ENCODE measurements at places on chromosomes 1 and 21.

- DNase-seq, result no peak
Measured at GRCh38 chr21:14842601-14843000, 222.2 kb downstream of the NRIP1 start.

GRCh38 chr1:62356257-62356835, 37.1 kb upstream of the KANK4 start:
- DNase-seq, result no peak

GRCh38 chr1:56258371-56258770, 321.0 kb downstream of the PLPP3 start:
- no peak for DNase-seq

DNA sequence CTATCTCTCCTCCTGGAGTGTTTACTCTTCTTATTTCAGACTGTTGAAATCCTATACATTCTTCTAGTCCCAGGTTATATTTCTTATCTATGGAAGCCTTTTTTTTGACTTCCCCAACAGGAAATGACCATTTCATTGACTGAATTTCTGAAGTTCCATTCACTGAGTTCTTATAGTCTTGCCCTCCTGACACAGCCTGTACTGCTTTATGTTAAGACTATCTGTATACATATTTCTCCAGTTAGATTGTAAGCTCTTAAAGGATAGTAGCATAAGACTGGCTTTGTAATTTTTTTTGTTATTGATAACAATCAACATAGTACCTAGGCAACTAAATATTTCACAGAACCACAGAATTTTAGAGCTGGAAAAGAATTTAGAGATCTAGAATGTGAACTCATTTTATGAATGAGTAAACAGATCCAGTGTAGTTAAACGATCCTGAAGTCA, 14.9 kb upstream of the MACF1 start:
- DNase-seq, result no peak

- DNase-seq, result no peak
Measured at GRCh38 chr1:61757950-61758349, 15.7 kb downstream of the PATJ start.

DNA sequence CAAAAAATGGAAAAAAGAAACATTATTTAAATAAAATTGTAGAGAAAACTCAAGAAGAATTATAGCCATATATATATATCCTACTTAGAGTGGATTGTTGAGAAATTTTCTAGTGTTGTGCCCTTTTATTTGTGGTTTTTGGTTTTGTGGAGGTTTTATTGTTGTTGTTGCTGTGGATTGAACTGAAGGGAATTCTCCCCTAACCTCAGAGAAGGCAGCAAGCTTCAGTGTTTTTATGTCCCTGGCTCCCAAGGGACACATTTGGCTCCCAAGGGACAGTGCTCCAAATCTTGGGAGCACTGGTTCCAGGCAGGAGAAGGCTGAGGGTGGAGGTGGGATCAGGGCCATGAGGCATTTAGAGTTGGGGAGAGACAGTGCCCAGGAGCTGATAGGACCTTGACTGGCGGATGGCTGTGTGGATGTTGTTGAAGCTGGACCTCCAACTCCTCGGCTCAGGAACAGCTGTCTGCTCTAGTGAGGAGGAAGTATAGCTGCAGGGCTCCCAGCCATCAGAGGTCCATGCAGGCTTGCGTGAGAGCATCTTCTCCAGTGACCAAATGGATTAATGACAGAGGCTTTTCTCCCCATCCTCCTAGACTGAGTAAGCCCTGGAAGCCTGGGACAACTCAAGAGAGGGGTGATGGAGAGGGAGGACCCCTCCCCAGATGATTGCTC, 100.5 kb downstream of the TEX35 start:
- no peak for DNase-seq

DNA sequence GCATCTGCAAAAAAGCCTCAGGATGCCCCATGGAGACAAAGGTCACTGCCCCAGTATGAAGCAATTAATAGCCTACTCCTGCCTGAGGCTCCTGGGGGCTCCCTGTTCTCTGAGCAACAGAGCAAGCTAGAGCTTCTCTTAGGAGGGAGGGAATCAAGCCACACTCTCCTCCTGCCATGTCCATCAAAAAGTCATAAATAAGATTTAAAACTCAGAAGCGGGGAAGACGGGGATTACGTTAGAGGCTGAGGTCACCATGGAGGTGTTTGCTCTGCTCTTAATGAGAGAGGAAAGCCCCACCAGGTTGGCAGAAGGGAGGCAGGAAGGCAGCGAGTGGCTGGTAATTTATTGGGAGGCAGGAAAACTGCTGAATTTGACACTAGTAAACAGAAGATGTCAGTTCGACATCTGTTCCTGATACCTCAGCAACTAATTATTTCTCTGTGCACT, 98.4 kb upstream of the TNR start:
- DNase-seq, result no peak

GRCh38 chr1:29732453-29732852, 496.1 kb downstream of the PTPRU start:
- DNase-seq, result no peak

- DNase-seq, result no peak
Measured at GRCh38 chr1:63448731-63449246, 74.2 kb downstream of the ITGB3BP start.

DNA sequence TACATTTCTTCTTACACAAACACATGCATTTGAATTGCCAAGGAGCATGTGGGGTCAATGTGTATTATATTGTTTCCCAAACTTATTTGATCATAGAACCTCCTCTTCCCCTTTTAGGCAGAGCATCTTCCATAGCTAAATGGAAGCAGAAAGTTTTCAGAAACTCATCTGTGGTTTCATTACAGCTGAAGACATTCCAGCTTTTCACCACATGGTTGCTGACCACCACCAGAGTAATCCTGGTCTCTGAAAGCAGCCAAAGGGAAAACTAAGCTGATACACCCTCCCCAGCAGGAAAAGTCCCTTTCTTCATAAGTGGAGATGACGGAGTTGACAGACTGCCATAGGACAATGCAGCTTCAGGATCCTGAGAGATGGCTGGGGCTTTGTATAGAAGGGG, 30.2 kb upstream of the OTUD3 start:
- no peak for DNase-seq

DNA sequence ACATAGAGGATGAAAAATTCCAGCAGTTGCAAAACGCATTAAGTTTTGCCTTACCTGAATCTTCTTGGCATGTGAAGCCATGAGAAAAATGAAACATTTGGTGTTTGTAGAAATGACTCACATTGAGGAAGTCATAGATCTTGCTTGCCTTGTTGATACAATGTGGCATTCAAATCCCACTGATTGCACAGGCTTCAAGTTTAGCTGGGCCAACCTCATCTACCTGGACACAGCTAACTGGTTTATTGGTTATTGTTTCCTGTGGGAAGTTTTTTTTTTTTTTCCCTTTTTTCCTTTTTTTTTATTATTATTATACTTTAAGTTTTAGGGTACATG, 168.9 kb upstream of the C21orf91 start:
- DNase-seq, result no peak

GRCh38 chr1:243558576-243558975, 291.5 kb downstream of the AKT3 start:
- DNase-seq, result no peak

DNA sequence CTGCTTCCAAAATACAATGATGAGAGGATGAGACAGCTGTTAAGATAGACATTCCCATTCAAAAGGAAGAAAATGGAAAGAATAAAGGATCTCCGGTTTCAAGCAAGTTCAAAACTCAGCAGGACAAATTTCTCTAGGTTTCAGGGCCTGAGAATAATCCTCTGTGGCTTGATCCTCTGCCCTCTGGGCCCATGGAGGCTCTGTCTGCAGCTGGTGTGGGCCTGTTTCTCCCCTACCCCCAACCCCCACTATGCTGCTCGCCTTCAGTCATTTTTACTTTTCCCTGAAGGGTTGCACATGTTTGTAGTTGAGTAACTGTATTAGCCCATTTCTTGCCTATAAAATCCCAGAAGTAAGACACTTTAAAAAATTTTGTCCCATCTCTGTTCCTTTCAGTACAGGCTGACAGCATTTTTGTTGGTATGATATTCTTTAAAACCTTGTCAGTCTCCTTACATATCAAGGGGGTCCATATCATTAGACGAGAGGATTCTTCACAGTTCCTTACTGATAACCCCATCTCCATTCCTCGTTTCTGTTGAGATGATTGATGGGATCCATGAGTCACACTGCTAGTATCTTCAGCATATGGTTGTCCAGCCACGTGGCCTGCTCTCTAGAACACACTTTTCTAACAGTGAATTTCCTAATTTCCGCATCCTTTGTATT, 10.5 kb downstream of the ZMYM4 start:
- no peak for DNase-seq

- DNase-seq, result no peak
Measured at GRCh38 chr1:248828845-248829244, 3.1 kb upstream of the SH3BP5L start.

GRCh38 chr1:226763905-226764264, 24.8 kb upstream of the ITPKB start:
- peak; percentile 5 for DNase-seq

DNA sequence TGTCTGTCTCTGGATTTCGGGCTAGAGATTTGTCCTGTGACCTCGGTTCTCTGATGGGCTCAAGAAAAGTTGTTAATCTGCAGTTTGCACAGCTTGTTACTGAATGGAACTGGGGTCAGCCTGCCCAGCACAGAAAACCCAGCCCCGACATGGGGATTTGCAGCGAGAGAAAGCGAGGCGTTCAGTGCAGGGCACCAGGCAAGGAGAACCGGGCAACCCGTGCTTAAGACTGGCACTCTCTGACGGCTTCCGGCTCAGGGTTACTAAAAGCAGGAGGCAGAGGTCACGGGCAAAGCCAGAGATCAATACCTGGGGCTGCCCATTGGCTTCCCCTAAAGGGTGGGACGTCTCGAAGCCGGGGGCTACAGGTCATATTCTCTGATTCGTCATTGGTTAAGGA, 29.9 kb upstream of the COL6A1 start:
- DNase-seq, result no peak

- DNase-seq, result no peak
Measured at GRCh38 chr1:160748878-160749269, 9.8 kb downstream of the SLAMF7 start.

- DNase-seq, result no peak
Measured at GRCh38 chr1:64474665-64475439, 4.9 kb downstream of the CACHD1 start.

DNA sequence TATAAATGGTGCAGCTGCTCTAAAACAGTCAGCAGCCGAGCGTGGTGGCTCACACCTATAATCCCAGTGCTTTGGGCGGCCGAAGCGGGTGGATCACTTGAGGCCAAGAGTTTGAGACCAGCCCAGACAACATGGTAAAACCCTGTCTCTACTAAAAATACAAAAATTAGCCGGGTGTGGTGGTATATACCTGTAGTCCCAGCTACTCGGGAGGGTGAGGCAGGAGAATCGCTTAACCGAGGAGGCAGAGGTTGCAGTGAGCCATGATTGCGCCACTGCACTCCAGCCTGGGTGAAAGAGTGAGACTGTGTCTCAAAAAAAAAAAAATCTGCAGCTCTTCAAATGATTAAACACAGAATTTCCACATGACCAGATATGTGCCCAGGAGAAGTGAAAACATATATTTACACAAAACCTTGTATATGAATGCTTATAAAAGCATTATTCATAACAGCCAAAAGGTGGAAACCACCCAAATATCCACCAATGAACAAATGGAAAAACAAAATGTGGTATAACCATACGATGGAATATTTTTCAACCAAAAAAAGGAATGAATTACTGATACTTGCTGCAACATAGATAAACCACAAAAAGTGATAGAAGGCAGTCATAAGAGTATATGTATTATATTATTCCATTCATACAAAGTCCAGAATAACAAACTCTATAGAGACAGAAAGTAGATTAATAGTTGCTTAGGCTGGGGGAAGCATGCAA, 14.1 kb downstream of the EPS15 start:
- no peak for DNase-seq

- DNase-seq, result no peak
Measured at GRCh38 chr1:114482585-114482984, 28.4 kb downstream of the TRIM33 start.
